Renal cortex interstitium (tissue), 15 donors: ENCODE measurements at places on chromosomes 6 and 20. TPM values are rescaled to one million over a fixed set of nuclear protein-coding genes. Genes with fewer than 3 reads are reported as not detected.

DNA sequence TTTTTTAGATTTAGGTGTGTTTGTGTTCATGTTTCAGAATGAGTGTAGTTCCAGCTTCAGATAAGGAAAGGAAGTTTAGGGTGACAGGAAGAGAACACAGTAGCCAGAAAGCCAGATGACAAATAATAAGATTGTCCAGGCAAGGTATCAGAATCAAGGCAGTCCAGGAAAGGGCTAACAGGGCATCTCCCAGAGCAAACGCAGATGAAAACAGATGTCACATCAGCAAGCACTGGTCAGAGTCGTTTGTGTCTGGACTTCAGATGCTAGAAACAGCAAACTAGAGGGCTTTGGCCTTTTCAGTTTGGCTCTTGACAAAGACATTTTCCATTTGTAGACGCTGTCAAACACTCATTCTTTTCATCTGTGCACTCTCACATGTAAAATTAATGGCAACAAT, 65.5 kb downstream of the VIP start:
- DNase-seq, result no peak

Gene TNNC2
- 2.5 TPM for polyA plus RNA-seq

DNA sequence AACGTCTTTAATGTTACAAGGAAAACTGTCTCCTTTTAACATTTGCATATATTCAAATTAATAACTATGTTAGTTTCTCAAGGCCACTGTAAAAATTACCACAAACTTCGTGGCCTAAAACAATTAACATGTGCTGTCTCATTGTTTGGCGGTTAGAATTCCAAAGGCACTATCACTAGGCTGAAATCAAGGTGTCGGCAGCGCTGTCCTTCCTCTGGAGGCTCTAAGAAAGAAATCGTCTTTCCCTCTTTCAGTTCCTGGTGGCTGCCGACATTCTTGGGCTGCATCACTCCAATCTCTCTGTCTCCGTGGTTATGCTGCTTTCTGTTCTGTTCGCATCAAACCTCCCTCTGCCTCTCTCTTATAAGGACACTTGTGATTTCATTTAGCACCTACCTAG, 4.2 kb downstream of the TPD52L1 start:
- DNase-seq, result no peak

GRCh38 chr6:24838081-24838480, 39.4 kb upstream of the ARMH2 start:
- no peak for DNase-seq

GRCh38 chr6:144066741-144067484, 28.5 kb downstream of the SF3B5 start:
- no peak for DNase-seq

- DNase-seq, result no peak
Observed at GRCh38 chr6:36642913-36643817, 35.3 kb upstream of the CDKN1A start.

Gene CDK5RAP1
- 34.6 TPM for polyA plus RNA-seq

DNA sequence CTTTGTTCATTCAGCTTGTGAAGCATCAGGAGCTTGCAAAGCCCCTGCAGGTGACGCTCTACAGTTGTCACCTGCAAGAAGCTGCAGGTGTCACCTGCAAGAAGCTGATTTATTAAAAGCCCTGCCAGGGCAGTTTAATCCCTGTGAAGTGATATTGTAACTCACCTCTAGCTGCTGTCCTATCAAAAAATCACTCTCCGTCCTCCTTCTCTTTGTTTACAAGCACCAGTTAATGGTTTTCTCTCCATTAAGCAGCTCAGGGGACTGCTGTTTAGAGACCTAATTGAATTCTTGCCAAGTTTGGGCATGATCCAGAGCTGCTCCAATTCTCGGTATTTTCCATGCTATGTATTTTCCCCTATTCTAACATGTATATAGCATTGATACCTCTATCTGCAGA, 345.9 kb downstream of the ARHGAP18 start:
- no peak for DNase-seq

- DNase-seq, result no peak
Observed at GRCh38 chr6:158057213-158057987, 75.7 kb downstream of the SYNJ2 start.

DNA sequence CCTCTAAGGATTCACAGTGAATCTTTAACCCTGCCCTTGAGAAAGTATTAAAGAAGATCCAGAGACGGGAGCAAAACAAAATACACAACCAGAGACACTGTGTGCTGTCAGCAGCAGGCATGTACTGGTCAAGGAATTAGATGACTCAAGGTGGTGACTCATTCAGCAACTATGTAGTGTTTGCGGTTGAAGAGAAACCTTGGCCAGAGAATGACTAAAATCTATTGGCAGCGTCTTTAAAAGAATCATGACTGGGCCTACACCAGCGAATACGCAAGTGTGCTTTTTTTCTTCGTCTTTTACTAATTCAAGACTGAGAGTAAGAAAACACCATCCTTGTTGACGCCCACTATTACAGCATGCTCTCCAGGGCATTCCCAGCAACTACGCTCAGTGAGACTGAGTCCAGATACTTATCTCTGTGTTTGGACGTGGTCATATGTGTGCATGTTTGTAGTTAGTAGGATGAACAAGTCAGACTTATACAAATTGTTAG, 72.4 kb upstream of the BACH2 start:
- no peak for DNase-seq

DNA sequence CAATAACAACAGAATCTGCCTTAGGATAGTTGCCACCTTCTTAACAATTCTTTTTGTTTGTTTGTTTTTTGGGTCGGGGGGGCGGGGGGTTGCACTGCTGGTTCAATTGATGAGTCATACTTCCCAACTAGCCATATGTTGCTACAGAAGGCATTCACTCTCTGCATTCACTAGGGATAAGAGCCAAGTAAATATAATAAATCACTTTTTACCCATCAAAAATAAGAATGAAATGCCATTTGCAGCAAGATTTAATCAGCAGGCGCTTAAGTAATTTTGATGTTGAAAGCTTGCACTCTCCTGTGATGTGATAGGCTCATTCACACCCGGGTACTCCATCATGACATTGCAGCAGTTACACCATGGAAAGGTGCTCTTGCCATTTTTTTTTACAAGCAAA, 209.8 kb downstream of the HIVEP2 start:
- no peak for DNase-seq

DNA sequence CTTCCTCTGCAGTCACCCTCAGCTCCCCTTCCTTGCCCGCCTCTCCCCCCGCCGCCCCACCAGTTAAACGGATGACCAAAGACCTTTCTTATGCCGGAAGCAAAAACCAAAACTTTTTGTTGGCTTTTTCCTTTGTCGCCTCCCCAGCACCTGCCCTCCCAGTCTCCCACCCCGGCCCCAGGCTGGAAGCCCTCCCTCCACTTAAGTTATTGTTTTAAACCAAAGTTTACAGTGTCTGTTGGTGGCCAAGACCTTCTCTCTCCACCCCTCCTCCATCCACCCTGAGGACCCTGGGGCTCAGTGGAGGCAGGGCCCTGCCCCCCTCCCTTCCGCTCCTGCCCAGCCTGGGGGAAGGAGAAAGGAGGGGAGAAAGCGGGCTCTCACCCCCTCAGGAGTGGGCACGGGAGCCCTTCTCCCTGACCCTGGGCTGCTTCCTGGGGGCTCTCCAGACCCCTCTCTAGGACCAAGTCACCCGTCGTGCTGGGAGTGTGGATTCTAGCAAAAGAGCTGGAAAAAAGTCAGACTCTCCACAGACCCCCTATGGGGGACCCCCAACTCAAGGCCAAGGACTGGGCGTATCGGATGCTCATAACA, 38.3 kb upstream of the MDFI start:
- DNase-seq, result no peak

- no peak for DNase-seq
Observed at GRCh38 chr6:25312034-25312620, 33.0 kb downstream of the CARMIL1 start.
